AG09309 (cell line): ENCODE measurements at places on chromosomes 16 and 17.

- no peak for DNase-seq
Measured at GRCh38 chr17:34765291-34765690, 185.9 kb downstream of the TMEM132E start.

DNA sequence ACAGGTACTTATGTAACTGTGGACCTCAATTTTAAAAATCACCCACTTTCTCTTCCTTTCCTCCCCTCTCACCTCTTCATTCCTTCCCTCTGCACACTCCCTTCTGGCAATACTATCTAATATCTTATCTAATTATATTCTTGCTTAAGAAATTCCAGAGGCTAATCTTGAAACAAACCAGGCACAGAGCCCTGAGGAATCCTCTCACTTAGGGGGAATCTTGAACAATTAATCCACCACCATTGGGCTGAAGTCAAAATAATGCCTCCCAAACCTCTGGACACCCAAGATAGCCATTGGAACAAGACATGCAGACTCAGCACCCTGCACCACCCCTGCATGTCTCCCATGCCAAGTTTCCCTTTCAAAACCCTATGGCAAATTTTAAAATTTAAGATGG is 1.0 kb upstream of the KRTAP4-6 start:
- no peak for DNase-seq

DNA sequence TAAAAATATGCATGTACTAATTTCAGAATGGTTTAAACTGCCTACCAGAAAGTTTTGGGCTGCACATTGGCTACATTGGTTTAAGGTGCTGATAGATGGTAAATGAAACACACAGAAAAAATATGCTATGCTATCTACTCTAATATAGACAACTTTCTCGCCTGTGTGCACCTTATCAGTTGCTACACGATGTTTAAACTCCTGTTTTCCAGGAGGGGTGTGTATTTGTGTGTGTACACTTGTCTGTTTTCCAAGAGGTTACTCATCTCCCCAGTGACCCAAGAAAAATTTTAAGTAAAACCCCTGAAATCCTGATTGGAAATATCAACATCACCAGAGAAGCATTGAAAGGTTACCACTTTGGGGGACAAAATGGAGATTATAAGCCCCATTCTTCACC is 21.6 kb upstream of the PSMC5 start:
- DNase-seq, result no peak

DNA sequence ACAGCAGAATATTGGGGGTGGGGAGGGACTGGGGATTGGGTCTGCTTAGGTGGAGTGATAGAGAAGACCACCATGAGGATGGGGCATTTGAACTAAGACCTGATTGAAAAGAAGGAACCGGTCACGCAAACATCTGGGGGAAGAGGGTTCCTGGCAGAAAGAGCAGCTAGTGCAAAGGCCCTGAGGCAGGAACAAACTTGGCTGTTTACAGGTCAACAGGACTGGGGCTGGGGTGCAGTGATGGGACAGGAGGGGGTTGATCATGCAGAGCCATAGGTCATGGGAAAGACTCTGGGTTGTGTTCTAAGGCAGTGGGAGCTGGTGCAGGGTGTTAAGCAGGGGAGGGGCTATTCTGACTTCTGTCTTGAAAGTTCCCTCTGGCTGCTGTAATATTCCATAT is 1.9 kb downstream of the DRG2 start:
- DNase-seq, result no peak

DNA sequence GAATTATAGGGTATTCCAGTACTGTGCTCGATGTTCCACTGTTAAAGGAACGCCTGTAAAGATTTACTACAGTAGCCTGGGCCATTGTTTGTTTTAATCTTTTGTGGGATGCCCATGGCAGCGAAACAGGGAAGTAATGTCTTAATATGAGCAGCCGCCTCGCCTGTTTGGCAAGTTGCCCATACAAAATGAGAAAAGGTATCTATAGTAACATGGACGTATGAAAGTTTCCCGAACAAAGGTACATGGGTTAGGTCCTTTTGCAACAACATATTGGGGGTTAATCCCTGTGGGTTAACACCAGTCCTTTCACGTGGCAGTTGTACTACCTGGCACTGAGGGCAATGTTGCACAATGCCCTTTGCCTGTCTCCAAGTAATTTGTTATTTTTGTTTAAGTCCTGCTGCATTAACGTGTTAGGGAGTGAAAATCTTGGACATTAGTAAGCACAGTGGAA is 21.1 kb upstream of the TMC5 start:
- no peak for DNase-seq

DNA sequence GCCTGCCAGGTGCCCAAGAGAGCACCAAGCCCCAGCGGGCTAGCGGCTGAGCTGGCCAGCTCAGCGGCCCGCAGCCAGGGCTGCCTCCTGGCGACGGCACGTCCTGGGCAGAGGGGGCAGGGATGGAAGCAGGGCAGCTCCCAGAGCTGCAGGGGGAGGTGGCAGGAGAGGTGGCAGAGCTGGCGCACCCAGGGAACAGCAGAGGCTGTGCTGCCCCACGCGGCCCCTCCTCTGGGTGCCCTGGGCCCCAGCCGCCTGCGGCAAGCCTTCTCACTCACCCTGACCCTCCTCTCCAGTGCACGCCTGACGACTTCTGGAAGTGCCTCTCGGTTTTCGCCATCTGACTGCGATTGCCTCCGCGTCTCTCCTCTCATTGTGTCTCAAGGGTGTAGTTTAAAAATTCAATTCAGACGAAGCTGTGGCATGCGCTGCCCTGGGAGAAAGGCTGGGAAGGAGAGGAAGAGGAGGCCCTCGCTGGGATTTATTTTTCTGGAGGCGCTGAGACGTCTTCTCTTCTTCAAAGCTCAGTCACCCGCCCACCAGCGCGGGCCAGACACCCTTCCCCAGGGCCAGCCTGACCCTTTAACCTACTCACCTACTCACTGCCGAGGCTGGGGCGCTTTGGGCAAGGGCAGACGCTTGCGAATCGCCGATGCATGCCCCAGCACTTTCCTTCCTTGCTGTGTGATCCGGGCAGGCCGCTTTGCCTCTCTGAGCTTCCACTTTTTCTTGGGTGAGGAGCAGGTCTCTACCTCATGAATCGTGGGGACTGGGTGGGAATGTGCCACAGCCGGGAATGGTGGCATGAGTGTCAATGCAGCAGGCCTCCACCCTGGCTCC is 24.9 kb downstream of the GSE1 start:
- DNase-seq, result no peak

DNA sequence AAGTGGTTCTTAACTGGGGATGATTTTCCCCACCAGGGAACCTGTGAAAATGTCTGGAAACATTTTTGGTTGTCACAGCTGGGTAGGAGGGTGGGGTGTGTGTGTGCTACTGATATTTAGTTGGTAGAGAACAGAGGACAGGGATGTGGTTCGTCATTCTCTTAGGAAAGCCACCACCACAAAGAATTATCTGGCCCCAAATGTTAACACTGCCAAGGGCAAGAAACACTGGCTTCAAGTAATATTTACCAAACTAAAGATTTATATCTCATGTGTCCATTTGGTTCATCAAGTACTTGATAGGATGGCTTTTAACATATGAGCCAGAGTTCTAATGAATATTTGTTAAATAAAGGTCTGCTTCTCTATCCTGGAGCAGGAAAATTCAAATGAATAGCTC is 19.5 kb downstream of the MPHOSPH6 start:
- DNase-seq, result no peak

DNA sequence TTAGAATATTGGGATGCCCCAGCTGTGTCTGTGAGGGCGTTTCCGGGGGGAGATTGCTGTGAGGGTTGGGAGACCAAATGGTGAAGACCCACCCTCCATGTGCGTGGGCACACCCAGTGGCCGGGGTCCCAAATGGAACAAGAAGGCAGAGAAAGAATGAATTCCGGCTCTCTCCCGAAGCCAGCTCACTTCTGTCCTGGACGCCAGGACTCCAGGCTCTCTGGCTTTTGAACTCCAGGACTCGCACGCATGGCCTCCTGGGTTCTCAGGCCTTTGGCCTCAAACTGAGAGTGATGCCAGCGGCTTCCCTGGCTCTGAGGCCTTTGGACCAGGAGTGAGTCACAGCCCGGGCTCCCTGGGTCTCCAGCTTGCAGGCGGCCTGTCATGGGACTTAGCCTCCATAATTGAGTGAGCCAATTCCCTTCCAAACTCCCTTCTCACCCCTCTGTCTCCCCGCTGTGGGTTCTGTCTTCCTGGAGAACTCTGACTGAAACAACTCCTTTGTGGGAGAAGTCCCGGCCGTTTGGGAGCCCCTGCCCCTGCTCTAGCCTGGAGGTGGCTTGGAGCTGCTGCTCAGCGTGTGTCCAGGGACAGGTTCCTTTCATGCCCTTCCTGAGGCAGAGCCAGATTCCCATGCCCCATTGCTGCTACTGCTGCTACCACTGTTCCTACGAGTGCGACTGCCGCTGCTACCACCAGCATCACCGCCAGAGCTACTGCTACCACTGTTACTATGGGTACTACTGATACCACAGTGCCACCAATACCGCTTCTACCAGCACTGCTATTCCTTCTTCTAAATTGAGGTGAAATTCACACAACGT is 49.8 kb upstream of the CBX4 start:
- no peak for DNase-seq

DNA sequence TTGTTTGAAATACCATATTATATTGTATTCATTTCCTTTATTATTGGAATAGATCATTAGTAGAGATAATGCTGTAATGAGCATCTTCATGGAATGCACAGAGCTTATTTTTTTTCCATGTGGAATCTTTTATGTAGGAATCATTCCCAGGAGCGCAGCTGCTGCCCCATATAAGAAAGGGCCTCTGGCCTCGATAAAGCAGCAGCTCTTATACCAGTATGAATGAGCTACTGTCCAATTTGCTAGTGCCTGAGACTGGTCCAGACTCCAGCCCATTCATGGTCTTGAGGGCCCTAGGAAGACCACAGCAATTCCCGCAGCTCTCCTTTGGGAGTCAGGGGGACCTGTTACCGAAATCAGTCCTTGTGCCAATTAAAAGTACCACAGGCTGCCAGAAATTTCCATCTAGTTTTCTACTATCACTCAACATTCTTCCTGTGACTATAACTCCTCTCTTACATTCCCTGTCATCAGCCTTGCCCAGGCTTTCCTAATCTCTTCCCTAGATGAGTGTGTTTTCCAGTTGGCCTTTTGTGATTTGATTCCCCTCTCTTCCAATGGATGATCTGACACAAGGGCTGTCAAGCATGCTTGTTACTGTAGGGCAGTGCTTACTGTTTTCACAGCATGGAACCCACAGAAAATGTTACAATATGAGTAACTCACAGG is 1.9 kb downstream of the ZNF843 start:
- no peak for DNase-seq

GRCh38 chr16:87051526-87052320 is 265.5 kb downstream of the C16orf95 start:
- DNase-seq, result no peak

- no peak for DNase-seq
Measured at GRCh38 chr16:69386596-69386995, 789 bp upstream of the TERF2 start.

- DNase-seq, result no peak
Measured at GRCh38 chr16:17070882-17071592, 399.7 kb downstream of the XYLT1 start.

- DNase-seq, result no peak
Measured at GRCh38 chr17:7327056-7327455, 2.1 kb downstream of the NEURL4 start.

DNA sequence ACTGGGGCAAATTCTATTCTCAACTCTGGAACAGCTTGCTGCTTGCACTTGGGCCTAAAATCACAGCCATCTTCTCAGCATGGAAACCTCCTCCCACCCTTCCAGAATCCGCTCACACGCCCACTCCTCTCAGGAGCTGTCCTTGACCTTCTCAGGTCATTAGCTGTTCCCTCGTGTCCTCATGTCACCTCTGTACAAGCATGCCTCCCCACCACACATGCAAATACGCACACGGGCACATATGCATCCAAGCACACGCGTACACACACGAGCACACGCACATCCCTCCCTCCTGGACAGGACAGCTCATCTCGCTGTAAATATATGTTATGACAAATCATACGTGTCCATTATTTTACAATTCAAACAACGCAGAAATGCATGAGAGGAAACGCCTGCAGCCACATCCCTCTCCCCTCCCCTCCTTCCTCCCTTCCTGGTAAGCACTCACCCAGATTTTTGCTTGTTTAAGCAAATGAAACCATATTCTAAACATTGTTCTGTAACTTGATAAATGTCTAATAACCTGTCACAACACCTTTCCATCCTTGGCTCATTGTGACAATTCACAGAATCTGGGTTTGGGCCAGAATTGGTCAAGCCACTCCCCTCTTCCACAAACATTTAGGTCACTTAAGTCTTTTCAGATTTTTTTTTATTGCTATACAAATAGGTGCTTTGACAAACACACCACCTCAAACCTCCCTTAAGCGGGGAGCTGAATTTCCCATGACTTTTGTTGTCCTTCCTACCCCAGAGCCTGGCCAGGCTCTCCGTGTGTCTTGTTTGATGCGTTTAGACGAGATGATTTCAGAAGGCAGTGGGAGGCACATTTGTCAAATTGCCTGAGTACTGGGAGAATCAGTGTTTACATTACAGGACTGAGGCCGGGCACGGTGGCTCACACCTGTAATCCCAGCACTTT is 41.7 kb downstream of the DNAH17 start:
- DNase-seq, result no peak

- no peak for DNase-seq
Measured at GRCh38 chr17:60908324-60908723, 230.7 kb downstream of the BCAS3 start.

GRCh38 chr17:72661116-72661944 is 431.2 kb downstream of the SLC39A11 start:
- DNase-seq, result no peak

- DNase-seq, result no peak
Measured at GRCh38 chr17:279776-280175, 72.8 kb downstream of the RPH3AL start.

DNA sequence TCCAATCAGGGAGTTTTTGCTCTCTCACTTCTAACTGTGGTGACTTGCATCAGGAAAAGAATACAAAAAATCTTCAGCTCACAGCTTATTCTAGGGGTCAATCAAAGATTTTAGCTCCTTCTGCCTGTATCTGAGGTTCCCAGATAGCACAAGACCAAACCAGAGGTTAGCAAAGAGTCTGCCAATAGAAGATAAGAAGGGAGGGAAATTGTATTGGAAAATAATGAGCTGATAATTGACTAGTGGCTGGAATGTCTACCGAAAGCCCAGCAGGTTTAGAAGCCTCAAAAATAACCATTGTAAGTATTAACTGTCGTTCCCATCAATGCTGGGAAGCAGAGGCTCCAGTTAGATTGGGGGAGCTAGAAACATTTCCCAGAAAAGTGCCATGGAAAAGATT is 26.3 kb downstream of the HS3ST3A1 start:
- DNase-seq, result no peak

- no peak for DNase-seq
Measured at GRCh38 chr16:28040039-28040438, 23.5 kb downstream of the GSG1L start.

DNA sequence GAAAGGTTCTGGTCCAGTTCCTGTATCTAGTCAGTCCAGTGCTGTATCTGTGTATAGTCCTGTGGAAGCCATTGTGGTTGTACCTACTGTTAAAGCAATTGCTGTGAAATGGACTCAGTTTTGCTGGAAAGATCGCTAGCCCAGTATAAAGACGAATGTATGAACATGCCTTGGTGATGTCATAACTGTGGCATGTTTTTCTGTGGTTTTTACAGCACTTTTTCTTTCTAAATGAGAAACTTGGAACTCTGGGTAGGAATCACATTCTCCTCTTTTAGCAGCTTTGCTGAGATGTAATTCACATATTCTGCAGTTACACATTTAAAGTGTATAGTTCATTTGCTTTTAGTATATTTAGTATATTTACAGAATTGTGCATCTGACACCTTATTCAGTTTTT is 58.1 kb downstream of the MAP2K4 start:
- DNase-seq, result peak; percentile 18
